ENCODE measurements at places on chromosomes 16 and 17.

- no peak for DNase-seq
Observed at GRCh38 chr16:4203748-4204147, 38.1 kb downstream of the SRL start.

GRCh38 chr16:1069154-1069553, 3.4 kb upstream of the SSTR5 start:
- no peak for DNase-seq

DNA sequence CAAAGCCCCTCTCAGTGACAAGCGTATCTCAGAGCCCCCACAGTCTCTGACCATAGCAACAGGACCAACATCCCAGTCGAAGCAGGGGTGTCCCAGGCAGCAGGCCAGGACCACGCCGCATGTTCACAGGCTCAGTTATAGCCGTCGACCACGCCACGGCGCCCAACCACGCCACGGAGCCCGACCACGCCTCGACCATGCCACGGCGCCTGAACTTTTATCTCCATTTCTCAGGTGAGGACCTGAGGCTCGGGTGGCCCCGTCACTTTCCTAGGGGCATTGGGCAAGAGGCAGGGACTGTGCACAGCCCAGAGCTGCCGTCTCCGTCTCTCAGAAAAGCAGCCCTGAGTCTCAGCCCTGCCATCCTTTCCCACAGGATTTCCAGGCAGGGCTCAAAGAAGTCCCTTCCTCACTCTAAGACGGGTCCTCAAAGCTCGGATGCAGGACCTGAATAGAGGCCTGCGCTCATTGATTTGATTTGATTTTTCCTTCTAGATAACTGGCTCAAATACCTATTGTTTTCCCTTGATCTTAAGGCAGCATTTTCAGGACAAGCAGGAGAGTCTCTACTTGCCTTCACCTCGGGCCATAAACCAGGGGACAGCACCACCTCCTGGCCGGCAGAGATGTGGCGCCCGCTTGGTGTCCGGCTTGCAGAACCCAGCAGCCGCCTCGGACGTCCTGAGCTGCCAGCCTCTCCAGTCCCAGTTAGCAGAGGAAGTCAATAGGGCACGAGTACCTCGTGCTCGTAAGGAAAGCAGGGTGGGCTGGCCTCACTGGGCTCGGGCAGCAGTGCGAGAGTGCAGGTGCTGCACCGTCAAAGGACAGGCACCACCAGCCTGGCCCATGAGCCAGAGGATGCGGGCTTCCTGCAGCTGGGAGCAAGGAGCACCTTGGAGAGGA, 38.8 kb downstream of the C16orf95 start:
- DNase-seq = peak; percentile 35

GRCh38 chr17:75102385-75102821, 7.4 kb upstream of the ARMC7 start:
- DNase-seq = no peak

DNA sequence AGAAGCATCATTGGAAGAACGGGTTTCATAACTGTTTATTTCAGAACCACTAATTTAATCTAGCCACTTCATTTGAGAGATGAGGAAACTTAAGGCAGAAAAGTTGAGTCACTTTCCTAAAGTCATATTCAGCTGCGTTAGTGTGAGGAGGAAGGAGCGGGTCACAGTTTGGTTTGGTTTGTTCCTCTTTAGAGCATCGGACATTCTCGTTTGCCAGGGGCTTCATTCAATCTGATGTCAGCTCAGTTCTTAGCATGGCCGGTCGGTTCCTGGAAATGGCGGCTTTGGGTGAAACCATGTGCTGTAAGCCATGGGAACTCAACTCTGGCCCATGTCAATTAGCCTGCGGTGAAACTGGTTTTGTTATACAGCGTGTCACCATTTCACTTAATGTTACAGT, 186.5 kb downstream of the LGALS9B start:
- DNase-seq = no peak

- DNase-seq = no peak
Observed at GRCh38 chr17:68387435-68388218, 69.7 kb downstream of the WIPI1 start.

DNA sequence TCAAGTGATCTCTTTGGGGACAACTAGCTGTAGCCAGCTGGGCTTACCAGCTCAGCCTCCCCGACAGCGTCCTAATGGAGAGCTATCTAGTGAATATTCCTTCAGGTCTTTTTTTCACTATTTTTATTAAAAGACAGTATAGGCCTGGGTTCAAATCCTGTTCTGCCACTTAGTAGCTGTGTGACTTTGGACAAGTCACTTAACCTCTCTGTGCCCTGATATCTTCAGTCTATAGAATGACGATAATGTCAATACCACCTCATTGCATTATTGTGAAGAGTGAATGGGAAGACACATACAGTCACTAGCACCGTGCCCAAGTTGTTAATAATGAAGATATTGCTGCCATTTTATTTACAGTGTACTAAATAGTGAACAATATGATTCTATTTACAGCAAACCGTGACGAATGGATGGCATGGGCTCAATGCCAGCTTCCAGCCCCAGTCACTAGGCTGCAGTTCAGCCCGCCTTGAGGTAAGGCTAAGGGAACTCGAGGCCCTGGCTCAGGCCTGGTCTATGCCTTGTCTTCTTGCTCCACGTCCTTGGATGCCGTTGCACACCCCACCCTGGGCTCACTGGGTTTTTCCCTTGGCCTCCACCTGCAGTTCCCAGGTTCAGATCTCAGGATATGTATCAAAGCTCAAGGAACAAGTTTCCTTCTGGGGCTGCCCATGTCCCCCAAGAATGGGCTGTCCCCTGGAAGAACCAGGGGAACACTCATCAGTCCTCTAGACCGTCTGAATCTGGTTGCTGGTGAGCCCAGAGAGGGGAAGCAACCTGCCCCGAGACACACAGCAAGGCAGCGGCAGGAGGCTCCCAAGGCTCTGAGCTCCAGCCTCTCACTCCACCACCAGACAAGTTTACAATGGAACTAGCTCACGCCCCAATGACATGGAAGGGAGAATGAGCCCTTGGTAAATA, 95.4 kb upstream of the TNRC6C start:
- DNase-seq = no peak

DNA sequence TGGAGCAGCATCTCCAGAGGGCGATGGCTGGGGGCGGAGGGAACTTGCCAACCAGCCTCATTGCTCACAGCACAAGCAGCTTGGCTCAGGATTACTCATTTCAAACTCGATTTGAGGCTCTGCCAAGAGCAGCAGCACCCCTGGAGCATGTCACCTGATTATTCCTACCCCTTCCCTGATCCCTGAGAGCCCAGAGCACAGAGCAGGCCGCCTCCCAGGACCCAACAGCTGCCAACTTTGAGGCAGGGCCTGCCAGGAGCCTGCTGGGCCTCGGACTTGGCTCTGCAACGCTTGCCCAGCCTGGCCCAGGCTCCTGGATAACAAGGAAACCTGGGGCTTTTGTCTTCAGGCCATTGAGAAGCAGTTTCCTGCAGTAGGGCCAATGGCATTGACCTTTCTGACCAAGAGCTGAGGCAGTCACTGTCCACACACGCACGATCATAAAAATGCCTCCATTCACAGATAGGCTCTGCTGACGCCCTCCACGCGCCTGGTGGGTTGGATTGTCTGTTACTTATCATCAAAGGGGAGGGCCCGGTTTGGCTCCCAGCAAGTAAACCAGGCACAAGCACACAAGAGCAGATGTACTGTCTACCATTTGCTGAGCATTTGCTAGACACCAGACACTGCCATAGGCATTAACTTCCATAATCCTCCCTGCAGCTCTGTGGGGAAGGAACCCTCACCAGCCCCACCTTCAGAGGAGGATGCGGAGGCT, 406.6 kb upstream of the EEF2KMT start:
- DNase-seq = no peak

DNA sequence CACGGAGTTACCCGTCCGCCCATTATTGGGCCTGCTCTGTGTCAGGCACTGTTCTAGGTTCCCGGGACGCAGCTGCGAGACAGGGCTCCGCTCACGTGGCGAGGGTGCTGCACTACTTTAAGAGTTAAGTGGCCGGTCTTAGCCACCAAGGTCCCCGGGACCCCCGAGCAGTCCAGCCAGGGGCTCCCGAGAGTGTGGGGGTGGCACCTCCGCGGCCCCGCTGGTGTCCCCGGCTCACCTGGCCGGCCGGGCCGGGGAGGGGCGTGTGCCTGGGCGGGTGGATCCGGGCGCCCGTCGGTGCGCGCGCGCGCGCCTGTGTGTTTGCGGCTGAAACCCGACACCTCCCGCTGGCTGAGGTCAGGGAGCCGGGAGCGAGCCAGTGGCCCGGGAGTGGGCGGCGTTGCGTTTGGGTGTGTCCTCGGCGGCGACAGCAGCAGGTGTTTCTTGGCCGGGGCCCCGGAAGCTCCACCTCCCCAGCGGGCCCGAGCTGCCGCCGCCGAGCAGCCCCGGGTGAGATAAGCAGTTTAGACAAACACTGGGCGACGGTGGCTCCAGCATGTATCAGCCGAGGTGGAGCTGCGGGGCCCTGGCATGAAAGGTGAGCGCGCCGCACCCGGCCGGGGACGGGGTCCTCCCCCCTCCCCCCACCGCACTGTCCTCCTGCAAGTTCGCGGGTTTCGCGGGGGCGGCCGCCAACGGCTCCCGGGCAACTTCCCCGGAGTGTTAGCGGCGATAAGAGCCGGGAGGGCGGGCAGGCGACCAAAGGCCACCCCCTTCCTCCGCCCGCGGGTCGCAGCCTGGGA, at the start of gene GSE1:
Gene GSE1, plus strand, starts transcription at position 522 of the 803 bp plus-strand sequence. Its CDS starts 70 bp downstream, at position 592.
- peak; percentile 62 for DNase-seq

DNA sequence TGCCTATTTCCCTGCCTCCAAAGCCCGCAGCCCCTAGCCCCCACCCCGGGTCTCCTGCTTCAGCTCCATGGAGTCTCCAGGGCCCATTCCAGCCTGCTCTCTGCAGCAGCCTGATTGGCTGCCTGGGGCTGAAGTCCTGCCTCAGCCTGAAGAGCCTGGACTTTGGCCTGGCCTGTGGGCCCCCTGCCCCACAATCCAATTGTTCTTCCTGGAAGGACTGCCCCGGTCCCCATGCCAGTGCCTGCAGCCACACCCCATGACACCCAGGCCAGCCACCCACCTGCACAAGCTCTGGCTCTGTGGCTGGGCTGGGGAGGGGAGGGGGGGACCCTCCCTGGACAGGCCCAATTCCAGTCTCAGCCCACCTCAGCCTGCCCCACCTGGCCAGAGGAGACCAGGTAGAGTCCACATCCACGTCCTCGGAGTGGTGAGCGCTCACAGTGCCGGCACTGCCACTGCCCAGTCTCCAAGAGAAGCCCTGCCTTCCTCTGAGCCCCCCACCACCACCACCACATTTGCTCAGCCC, 12.3 kb downstream of the ENPP7 start:
- DNase-seq = no peak

- no peak for DNase-seq
Observed at GRCh38 chr17:43576563-43577229, 30.6 kb upstream of the ETV4 start.

DNA sequence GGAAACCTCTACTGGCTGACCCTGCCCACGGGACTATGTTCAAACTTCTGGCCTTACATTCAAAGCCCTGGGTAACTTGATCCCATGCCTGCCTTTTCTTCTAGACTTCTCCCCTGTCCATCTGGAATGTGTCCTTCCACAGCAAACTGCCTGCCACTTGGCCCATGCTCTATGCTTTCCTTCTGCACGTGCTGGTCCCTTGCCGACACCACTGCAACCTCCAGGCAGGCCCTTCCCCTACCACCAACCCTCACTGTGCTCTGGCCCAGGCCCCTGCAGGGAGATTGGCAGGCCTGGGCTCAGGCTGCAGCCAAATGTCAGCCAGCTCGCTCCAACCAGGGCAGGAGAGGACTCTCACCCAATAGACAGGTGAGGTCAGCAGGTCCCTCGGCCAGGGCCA, 11.0 kb downstream of the HSD11B2 start:
- DNase-seq = no peak

- DNase-seq = no peak
Observed at GRCh38 chr16:12300490-12300889, 324.0 kb downstream of the SNX29 start.

DNA sequence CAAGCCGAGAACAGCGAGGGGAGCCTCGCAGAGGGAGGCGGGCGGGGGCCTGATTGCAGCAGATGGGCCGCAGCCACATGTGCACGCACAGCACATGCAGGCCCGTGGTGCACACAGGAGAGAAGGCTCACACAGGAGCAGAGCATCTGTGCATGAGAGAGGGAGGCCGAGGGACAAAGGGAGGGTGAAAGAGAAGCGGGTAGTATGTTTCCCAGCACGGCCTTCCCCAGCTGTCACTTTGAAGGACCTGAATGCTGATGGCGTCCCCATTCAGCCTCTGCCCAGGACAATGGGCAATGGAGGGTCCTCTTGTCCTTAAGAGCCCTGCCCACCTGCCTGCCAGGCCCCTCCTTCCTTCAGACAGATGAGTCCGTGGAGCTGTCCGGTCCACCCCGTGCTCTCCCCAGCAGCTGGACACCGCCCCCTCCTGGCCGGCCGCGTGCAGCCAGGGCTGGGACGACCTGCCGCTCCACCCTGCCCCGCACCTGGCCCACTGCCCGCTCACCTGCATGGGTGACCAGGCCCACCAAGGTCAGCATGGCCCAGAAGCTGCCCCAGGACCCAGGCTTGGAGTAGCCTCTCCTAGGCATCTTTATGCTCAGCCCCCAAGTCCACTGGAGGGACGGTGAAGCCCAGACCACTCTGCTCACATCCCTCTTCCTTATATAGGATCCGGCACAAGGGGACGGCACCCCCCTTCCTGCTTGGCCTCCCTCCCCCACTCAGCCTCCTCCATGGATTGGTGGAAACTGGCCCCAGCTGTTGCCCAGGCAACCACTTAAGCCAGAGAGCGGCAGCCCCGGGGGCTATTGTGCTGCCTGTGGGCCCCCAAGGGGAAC, at the start of gene BTBD17:
Gene BTBD17, minus strand, starts transcription at position 639 of the 839 bp plus-strand sequence. Its CDS starts 49 bp downstream, at position 590.
- DNase-seq = peak; percentile 33

GRCh38 chr16:80990577-80990976, 16.1 kb downstream of the CMC2 start:
- DNase-seq = no peak

DNA sequence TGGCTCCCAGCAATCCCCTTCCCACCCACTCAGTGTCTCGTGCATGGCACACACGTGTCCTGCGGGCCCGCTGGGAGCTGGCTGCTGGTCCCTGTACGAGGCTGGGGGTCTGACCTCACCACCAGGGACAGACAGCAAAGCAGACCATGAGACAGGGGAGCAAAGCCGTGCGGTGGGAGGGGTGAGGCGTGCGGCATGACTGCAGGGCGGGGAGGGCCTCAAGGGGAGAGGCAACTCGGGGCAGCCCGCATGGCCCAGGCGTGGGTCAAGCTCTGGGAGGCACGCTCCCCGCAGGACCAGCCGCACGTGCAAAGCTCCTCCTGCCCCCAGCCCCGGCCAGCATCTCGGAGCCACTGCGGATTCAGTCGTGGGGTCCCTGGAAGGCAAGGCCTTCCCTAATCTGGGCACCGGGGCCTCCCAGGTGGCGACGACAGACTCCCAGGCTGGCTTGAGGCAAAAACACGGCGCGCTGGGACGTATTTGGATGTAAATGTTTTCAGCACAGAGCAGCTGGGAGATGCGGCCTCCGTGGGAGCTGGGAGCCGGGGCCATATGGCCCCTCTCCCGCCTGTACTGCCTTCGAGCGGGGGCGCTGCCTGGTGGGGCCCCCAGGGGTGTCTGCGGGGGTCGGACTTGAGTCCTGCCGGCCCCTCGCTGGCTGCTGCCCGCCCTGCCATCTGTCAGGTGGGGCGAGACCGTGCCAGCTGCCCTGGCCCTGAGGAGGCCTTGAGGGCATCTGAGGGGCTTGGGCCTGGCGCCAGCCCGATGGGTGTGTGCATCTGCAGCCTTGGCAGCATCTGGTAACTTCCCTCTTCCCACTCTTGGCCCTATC, 12.2 kb upstream of the CBFA2T3 start:
- DNase-seq = no peak

Measured in stimulated activated CD4-positive, alpha-beta T cell treated with anti-CD3 and anti-CD28 coated beads, TNF-alpha, amount 100 ng/mL, for 48 hours (primary cell).